Effector CD8-positive, alpha-beta T cell (primary cell): ENCODE measurements at places on chromosomes 1 and 21.

DNA sequence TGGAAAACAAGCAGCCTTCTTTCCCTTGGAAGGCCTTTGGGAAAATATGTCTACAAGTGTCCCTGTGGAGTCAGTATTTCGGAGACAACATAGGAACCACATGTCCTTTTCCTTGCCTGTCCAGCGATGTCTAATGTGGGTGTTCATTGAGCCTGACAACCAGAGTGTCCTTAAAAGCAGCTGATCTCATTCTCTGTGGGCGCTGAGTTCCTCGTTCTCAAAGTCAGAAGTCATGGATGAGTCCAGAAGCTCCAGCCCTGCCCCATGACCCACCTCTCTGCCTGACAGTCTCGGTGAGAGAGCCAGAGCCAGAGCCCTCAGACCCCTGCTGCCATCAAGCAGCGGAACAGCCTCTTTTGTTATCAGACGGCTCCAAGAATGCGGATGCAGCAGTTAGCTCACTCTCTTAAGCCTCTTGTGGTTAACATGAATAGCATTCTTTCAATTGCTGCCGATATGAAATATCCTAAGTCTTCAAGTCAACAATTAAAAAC lies 329.2 kb downstream of the TGFB2 start:
- no peak for DNase-seq

- no peak for DNase-seq
Measured at GRCh38 chr1:119266858-119267257, 101.7 kb upstream of the HAO2 start.

DNA sequence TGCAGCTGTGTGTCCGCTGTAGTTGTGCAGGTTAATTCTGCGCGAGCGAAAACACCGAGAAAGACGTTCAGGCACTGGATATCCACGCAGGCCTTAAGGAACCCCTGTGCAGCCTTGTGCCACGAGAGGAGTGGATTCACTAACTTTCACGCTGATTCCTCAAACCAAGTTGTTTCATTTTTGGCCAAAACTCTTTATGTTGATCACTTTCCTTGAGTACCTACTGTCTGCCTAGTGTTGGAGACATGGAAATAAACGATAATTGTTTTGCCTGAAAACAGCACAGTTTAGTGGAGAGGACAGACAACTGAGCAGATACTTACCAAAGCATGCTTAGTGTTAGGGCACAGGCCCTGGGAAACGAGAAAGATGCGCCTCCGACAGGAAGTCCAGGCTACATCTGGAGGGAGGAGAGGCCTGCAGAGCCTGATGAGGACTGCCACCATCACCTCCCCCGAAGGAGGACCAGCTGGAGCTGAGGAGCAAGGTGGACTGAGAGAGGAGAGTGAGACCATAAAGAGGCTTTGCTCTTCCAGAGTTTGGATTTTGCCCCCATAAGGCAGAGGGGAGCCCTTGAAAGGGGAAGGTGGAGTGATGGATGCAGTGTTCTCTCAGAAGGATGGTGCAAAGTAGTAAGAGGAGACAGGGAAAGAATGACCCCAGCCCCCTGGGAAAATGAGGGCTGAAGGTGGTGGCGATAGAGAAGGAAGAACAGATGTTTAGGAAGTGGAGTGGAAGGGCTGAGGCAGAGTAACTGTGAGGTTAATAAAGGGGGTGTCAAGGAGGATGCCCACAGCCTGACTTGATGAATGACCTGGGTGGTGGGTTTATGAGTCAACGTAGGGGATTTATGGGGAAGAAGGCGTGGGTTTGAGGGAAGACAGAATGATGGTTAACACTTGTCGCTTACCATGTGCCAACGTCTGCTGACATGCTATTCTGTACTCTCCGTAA lies 956 bp upstream of the SCAF4 start:
- DNase-seq: no peak

GRCh38 chr1:206854401-206855129 lies 10.9 kb upstream of the IL20 start:
- no peak for DNase-seq

GRCh38 chr1:72066431-72066830 lies 215.9 kb downstream of the NEGR1 start:
- no peak for DNase-seq

- no peak for DNase-seq
Measured at GRCh38 chr1:81472387-81472786, 328.3 kb upstream of the ADGRL2 start.

DNA sequence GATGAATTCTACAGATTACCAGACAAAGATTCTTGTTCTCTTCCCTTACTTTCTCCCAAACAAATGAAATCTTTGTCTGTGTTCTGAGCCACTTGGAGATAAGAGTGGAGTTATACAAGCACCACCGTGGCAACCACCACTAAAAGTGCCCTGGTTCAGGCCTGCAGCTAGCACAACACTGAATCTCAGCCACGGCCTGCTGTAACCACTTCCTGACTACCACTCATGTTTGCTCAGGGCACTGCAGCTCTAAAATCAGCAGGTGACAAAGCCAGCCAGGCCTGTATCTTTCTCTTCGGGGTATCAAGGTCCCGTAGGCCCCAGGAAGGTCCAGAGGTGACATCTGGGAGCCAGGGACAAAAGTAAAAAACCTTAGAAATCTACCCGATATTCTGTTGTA lies 3.2 kb upstream of the OR2T6 start:
- DNase-seq: no peak

- no peak for DNase-seq
Measured at GRCh38 chr1:94056171-94056570, 64.8 kb downstream of the ABCA4 start.

GRCh38 chr21:25735646-25736597 lies 1.1 kb downstream of the GABPA start:
- peak; percentile 59 for DNase-seq

GRCh38 chr1:18899363-18900049 lies 2.8 kb downstream of the ALDH4A1 start:
- DNase-seq: no peak

DNA sequence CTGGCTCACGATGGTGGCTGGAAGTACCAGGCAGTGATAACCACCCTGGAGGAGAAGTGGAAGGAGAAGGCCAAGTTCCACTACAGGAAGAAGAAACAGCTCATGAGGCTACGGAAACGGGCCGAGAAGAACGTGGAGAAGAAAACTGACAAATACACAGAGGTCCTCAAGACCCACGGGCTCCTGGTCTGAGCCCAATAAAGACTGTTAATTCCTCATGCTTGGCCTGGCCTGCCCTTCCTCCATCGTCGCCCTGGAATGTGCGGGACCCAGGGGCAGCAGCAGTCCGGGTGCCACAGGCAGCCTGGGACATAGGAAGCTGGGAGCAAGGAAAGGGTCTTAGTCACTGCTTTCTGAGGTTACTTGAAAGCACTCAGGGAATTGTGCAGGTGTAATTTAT lies 10.8 kb downstream of the IL24 start:
- DNase-seq: no peak

DNA sequence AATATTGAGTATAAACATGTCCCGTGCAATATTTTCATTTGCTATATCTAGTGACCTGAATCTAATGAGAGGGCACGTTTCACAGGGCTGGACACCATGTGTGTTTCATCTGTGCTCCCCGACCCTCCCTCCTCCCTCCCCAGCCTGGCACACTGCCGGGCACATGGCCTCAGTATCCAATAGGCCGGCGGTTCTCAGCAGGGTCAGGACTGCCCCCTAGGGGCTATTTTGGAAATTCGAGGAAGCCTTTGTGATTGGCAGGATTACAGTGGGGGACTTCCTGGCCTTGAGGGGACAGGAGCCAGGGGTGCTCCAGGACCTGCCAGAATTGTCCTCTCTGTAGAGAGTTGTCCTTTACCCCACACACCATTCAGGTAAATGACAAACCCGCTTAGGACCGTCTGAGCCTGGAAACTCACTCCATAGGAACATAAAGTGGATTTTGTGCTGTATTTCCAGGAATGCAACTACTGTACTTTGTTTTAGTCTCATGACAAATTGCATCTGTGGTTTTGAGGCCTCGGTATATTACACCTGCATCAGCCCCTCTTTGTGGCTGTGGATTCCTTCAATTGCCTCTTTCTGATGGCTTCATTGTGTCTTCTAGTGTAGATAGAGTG lies 109.5 kb upstream of the SIM2 start:
- no peak for DNase-seq

- DNase-seq: no peak
Measured at GRCh38 chr1:72086394-72086793, 195.9 kb downstream of the NEGR1 start.

GRCh38 chr1:193537266-193538002 lies 351.0 kb upstream of the B3GALT2 start:
- no peak for DNase-seq

GRCh38 chr1:41955461-41956159 lies 36.9 kb upstream of the HIVEP3 start:
- DNase-seq: no peak

DNA sequence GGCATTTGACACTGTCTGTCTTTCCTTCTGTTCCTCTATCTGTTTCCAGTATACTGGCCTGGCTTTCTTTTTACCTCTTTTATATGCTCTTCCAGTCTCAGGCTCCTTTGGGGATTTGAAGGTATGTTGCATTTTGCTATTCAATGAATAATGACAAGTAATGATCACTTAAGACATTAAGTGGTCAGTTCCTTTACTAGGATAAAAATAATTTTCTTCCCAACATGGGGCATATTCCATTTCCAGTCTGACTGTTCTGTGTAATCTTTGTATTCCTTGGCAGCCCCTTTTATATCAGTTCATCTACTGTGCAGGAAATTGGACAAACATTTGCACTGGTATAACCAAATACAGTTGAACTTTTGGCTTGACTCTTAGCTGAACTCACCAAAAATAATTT lies 15.6 kb downstream of the METTL18 start:
- DNase-seq: no peak

DNA sequence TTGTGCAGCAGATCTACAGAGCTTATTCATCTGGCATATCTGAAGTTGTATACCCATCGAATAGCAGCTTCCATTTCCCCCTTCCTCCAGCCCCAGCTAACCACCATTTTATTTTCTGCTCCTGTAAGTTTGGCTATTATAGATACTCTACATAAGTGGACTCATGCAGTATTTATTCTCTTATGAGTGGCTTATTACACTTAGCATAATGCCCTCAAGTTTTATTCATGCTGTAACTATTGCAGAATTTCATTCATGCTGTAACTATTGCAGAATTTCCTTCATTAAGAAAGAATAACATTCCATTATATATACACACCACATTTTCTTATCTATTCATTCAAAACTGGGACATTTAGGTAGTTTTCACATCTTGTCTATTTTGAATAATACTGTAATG lies 30.5 kb upstream of the IFI16 start:
- DNase-seq: no peak

DNA sequence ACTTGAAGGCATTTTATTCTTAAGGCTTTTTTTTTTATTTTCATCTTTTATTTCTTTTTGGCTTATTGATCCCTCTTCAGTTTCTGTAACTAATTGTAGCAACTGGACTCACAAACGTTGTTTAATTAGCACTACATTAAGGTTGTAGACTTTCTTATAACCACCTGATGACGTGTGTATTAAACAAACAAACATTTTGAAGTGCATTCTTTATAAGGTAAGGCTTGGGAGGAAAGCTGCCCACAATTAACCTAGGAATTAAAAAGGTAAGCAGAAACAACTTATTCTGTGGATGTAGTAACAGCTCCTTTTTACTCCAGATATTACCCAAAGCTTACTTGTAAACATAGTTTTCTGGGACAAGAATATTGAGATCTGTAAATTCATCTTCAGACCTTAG lies 55.0 kb downstream of the CAMSAP2 start:
- no peak for DNase-seq
